Caudate nucleus (tissue), 63 donors: ENCODE measurements at places on chromosomes 1 and 21.

DNA sequence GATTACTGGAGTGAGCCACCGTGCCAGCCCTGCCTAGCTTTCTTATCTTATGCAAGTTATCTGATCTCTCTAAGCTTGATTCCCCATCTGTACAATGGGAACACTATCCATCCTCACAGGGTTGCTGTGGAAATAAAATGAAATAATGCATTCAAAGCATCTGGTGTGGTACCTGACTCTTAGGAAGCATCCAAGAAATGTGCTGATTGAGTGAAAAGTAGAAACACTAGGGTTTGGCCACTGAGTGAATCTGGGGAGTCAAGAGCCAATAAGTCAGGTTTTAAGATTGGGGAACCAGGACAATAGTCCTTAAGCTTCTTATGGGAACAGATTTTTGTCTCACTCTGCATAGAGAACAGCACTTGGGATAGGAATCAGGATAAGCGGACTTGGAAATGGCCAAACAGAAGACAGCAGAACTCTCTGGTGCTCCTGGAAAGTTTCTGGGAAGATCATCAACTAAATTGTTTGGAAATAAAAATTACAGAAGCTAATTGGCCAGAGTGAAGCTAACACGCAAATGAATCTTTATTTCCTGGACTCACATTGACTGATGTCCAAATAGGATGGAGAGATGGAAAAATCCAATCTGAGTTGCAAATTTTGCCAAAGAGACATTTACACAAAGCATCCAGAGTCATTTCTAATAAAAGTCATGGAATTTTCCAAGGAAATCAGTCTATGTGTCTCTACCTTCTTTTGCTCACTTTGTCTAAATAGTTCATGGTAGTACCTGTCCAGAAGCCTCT is 3.3 kb downstream of the PAFAH2 start:
- no peak for DNase-seq

DNA sequence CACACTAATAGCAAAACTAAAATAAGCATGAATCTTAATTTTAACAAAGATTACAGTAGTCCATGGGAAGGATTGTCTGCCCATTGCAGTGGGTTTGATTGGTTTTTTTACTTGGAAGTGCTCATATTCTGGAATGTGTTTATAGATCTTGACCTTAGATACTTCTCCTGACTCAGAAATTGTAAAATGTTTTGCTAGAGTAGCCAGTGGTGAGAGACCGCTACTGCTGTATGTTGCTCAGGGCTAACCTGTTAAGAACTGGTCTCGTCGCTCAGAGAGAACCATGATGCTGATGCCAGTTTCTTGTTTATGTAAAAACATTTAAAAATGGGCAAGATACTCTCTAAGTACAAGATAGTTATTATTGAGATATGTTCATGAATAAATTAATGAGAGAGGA is 99.9 kb downstream of the ROR1 start:
- DNase-seq, result no peak

DNA sequence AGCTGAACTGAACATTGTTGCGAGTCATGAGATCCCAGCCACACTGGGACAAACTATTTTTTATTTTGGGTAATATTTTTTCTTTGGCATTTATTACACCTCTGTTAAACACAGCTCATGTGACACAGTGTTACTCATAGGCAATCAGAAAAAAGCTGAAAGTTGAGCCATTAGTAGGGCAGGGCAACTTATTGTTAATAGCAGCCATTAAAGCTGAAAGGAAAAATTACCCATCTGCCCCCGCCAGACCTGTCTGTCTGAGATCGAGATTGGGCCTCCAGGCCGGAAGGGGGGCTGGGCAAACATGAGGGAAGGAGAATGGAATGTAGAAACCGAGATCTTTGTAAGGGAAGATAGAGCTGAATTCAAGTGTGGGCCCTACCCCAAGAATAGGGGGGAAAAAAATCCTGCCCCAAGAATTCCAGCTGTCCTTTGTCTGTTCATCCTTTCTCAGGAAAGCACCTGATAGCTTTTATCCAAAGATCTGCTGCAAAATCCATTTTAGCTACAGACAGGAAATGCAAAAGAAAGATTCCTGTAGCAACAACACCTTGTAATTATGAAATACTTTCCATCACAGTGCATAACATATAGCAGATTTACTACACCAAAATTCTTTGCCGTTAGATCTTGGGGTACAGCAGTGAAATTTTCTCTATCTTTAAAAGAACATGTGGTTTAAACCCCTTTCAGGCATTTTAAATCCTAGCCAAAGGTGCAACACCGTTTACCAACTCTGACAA is 212.8 kb downstream of the PBX1 start:
- DNase-seq, result no peak

GRCh38 chr1:1429671-1430073 is 5.8 kb upstream of the VWA1 start:
- no peak for DNase-seq

DNA sequence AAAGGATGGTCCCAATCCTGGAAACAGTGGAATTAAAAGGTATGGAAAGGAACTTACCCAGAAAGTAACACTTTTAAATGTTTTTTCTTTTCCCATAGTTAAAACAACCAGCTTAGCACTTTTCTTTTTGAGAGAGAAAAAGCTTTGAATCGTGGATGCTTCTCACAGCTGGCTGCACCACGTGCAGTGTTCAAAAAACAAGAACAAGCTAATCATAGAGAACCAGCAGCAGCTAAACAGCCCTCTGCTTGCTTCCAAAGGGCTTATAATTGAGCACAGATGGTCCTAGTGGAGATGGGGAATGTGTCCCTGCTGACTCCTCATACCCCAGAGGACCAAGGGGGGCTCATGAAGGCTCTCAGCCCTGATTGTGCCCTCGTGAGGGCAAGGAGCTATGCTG is 26.4 kb downstream of the UTP25 start:
- DNase-seq, result no peak

GRCh38 chr1:87899746-87900145 is 571.1 kb downstream of the LMO4 start:
- DNase-seq, result no peak

DNA sequence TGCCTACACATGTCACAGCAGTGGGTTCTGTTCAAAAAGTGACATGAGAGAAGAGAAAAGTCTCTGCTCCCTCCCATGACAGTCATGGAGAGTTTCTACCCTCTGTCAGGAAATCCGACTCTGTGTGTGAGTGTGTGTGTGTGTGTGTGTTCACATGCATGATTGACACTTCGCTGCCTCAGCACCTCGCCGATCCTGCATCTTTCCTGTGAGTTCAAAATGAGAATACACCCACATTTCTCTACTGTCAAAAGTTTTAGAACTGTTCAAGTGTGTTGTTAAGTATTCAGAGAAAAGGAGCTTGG is 46.2 kb upstream of the COX20 start:
- no peak for DNase-seq

GRCh38 chr1:237258871-237259270 is 216.9 kb downstream of the RYR2 start:
- DNase-seq, result no peak

- no peak for DNase-seq
Measured at GRCh38 chr21:29208682-29209059, 78.2 kb downstream of the MAP3K7CL start.

- no peak for DNase-seq
Measured at GRCh38 chr1:6130036-6130435, 50.1 kb downstream of the CHD5 start.

- no peak for DNase-seq
Measured at GRCh38 chr1:98030483-98030882, 109.6 kb upstream of the DPYD start.

DNA sequence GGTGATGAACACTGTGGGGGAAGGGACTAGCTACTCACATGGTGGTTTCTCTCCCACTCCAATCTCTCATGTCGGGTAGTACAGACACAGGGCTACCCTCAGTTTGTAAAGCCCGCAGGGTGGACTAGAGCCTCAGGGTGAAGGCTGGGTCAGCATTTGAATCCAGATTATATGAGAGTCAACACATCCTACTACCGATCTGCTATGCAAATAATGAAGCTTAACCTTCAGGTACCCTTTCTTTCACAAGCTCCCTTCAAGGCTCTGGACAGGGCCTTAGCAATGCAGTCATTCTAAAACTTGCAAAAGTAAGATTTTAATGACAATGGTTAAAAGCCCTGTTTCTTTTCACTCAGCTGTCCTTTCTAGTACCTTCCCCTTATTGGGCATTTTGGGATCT is 5.5 kb upstream of the ZBED6 start:
- no peak for DNase-seq

- DNase-seq, result no peak
Measured at GRCh38 chr1:36853638-36854037, 180.7 kb downstream of the GRIK3 start.

- DNase-seq, result no peak
Measured at GRCh38 chr1:119147661-119148090, 7.2 kb upstream of the WARS2 start.

- no peak for DNase-seq
Measured at GRCh38 chr1:63871463-63871862, 97.6 kb downstream of the ROR1 start.

- no peak for DNase-seq
Measured at GRCh38 chr21:33063375-33063883, 6.5 kb upstream of the OLIG1 start.

- DNase-seq, result no peak
Measured at GRCh38 chr1:245608271-245608670, 453.5 kb downstream of the KIF26B start.

DNA sequence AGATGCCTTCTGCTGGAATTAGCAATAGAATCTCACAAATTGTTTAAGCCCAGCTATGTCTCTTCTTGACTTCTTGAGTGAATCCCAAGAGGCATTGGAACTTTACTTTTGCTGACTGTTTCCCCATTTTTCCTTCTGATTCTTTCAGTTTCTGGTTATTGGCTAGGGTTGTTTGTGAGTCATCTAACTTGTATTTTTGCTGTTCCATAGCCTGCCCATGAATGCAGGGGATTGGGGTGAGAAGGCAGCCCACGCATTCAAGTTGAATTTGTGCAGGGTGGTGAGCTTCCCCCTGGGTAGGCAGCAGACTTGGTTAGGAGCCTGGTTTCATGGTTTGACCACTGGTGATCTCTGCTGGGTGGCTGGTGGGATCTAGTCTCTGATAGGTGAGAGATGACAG is 10.4 kb upstream of the KLF17 start:
- DNase-seq, result no peak

- no peak for DNase-seq
Measured at GRCh38 chr1:1419813-1420653, 1.0 kb downstream of the ANKRD65 start.

- peak; percentile 30 for DNase-seq
Measured at GRCh38 chr1:5975133-5975880, 16.9 kb downstream of the NPHP4 start.

- no peak for DNase-seq
Measured at GRCh38 chr1:73842436-73842835, 355.5 kb downstream of the LRRIQ3 start.

DNA sequence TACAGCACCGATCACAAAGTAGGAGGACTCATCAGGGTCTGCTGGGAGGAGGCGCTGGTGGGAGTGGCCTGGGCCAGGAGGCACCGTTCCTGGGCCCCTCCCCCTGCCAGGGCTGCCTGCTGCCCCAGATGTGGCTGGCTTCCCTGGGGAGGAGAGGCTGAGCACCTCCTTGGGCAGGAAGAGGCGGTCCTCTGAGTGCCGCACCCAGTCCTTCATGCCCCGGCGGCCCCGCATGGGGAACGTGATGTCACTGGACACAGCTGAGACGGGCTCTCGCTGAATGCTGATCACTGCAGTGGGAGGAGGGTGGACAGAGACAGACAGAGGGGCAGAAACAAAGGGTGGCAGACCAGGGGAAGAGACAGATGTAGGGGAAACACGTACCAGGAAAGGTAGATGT is 24.8 kb downstream of the ADGRB2 start:
- DNase-seq, result no peak

- DNase-seq, result no peak
Measured at GRCh38 chr1:226938903-226939437, 1.1 kb upstream of the COQ8A start.

GRCh38 chr1:154695985-154696384 is 88.0 kb upstream of the ADAR start:
- DNase-seq, result no peak

DNA sequence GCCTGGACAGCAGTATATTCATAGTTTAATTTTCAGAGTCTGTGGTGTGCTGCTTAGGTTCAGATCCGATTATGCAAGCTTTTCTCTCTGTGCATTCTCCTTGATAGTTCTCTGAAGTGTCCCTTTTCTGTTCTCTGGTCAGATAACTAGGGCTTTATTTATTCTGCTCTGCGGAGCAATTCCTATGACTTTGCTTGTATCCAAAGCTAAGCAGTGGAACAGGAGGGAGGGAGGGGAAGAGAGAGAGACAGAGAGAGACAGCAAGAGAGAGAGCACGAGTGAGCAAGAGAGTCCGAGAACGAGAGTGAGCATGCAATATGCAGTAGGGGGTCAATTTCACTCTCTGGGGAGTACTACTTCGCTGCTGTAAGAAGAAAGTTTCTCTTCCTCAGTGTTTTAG is 113.3 kb downstream of the XPR1 start:
- no peak for DNase-seq

GRCh38 chr1:29462096-29462495 is 225.8 kb downstream of the PTPRU start:
- DNase-seq, result no peak

DNA sequence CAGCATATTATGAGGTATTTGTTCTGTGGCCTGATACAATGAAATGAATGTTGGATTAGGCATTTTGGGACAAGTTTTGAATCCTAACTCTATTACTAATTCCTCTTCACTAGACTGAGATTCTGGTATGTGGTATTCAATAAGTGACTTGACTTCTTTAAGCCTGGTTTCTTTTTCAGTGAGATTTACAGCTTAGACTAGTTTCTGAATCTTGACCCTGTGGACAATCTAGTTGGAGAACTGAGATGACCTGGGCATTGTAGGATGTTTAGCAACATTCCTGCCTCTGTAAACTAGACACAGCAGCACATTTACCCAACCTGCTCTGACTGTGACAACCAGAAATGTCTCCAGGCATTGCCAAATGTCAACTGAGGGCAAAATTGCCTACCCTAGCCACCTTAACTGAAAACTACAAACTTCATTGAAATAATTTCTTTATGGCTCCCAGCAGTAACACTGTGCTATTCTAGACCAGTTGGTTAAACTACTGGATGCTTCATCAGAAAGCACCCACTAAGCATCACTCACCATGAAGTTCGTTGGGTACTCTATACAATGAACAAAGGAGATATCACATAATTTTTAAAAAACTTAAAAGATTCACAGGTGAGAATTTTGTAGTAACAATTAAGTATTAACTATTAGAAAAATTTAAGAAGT is 16.8 kb downstream of the PTPRC start:
- no peak for DNase-seq

- no peak for DNase-seq
Measured at GRCh38 chr1:235907187-235907896, 40.6 kb upstream of the LYST start.

- DNase-seq, result no peak
Measured at GRCh38 chr1:186016856-186017255, 282.7 kb downstream of the HMCN1 start.

DNA sequence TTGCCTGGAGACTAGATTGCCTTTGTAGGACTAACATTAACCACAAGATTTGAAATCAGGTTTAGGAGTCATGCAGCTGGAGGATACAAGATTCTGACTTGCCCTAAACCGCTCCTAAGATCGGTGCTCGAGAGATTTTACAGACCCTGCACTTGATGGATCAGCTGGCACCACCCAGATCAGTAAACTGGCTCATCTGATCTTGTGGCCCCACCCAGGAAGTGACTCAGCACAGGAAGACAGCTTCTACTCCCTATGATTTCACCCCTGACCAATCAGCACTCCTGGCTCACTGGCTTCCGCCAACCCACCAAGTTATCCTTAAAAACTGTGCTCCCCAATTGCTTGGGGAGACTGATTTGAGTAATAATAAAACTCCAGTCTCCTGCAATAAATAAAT is 876 bp upstream of the CATSPERE start:
- no peak for DNase-seq
